ENCODE measurements at places on chromosomes 2 and 18.
A peak's percentile ranks its signal among the peaks of the same experiment; 100 is the strongest.

DNA sequence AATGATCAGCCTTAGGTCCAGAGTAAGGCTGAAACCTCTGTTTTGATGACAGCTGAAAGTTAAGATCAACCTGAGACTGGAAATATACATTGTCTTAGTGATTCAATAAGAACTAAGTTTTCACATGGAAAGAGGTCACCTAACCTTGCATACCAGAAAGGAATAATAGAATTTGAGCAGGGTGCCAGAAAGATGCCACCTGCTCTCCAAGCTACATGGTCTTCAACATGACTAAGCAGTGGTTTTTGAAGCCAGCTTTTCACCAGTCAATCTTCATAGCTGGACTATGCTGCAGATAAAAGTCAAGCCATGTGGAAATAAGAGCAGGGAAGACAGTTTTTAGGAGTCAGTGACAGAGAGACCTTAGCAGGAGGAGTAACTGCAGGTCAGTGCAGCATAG, 589.4 kb upstream of the SYT4 start:
- no peak for DNase-seq

GRCh38 chr2:100042562-100042961, 99.8 kb downstream of the AFF3 start:
- no peak for DNase-seq

GRCh38 chr2:196464311-196464710, 175.2 kb upstream of the CCDC150 start:
- DNase-seq: no peak

DNA sequence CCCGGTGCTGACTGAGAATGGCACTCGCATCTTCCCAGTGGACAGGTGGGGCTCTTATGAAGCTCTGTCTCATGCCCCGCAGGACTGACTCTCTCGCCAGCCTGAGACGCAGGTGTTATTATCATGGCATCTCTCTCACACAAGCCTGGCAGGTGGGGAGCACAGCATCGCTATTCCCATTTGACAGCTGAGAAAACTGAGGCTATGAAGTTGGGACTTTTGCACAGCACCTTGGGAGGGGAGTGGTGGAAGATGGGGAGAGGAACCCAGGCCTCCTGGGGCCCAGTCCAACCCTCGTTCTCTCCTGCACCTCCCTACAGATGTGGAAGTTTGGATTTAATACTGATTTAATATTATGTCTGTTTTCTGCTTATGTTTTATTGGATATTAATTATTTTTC, 9.0 kb upstream of the NTSR2 start:
- no peak for DNase-seq

GRCh38 chr2:25285265-25286024, 56.3 kb downstream of the DNMT3A start:
- no peak for DNase-seq

GRCh38 chr2:71611247-71611646, 157.9 kb downstream of the DYSF start:
- no peak for DNase-seq

DNA sequence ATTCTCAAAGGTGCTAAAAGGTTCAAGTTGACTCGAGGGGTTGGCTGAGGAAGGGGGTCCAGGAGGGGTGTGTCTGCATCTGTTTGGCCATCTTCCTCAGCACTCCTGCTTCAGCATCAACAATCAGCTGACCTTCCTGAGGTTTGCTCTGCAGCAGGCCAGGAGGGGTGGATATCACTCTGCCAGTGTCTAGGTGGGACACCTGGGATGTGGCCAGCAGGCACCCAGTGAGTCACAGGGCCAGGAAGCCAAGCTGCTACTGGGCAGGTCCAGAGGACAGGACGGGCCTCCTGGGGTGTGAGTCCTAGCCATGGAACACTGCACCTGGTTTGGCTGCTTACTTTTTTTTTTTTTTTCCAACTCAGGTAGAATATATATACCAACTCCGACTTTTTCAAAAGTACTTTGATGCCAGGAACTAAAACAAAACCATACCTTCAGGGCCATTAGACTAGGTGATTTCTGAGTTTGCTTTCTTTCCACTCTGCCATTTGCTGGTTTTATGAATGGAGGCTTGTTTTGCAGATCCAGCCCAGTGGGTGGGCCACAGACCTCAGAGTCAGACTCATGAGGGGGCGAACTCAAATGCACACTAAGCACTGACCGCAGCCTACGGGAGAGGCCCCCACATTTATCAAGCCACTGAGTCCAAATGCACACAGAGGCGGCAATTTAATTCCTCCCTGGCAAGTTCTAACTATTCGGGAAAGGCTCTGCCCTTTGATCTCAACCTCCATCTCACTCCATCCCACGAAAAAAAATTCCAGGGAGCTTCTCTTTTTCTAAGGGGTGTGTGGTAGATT, 76.0 kb downstream of the UXS1 start:
- DNase-seq: no peak

DNA sequence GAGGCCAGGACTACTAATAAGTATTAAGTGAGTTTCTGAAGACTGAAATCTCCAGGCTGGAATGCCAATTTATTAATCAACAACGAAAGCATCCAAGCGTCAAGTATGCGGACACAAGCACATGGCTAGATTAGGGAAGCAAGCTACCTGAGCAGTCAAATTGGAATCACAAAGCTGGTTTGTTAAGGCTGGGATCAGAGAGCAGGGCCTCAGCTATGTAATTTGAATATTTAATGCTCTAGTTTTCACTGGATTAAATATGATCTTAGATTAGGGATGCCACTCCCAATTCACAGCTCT, 5.7 kb downstream of the CCL20 start:
- DNase-seq: no peak

- DNase-seq: no peak
Observed at GRCh38 chr2:205403244-205403825, 279.0 kb upstream of the NRP2 start.

DNA sequence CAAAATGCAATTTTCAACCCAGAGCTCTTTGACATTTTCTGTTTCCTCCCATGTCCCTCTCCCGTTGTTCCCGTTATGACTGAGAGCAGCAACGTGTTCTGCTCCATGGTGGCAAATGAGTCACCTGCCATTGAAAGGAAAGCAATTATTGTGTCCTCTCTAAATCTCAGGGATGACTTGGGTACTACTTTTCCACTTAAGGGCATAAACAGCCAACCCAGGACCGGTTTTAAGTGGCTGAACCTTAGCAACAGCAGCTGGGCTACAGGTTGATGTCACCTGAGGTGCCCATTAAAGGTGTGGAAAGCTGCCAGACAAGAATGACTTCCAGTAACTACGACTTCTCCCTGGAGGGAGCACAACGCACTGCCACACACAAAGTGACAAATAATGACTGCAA, 236.8 kb downstream of the NCKAP5 start:
- no peak for DNase-seq

DNA sequence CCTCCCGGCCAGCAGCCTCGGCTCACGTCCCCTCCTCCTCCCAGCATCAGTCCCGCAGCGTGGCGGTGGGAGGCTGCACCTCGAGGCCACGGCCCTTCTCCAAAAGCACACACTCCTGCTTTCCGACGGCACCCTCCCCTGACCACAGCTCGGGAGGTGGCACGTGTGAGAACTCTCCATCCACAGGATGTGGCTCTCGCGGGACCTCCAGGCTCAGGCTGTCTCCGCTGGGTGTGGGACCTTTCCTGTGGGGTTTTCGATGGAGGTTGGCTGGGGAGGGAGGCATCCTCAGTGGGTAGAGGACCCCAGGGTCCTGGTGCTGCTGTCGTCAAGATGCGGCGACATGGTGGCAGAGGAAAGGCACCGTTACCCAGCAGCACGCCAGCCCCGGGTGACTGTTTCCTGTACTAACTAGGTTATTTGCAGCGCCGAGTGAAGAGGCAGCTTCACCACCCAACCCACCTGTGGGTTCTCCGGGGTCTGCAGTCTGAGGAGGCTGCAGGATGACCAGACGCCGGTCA, 42.8 kb upstream of the KCNG2 start:
- no peak for DNase-seq

- DNase-seq: no peak
Observed at GRCh38 chr2:211396815-211397214, 840.4 kb downstream of the CPS1 start.

DNA sequence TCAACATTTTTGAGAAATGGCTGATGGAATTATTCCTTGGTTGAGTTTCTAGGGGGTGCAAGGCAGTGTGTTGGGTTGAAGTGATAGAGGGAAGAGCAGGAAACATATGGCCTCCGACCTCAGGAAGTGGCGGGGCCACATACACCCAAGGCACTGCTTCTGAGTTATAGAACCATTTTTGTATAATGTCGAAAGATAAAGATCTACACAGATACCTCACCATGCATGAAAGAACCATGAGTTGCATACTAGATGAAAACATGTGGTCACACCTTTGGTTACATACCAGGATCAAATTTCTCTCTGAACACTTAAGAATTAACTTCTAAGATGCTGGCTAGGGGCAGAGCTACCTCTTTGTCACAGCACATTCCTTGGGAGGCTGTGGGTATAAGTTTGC, 23.2 kb downstream of the LAMA3 start:
- DNase-seq: peak; percentile 11

DNA sequence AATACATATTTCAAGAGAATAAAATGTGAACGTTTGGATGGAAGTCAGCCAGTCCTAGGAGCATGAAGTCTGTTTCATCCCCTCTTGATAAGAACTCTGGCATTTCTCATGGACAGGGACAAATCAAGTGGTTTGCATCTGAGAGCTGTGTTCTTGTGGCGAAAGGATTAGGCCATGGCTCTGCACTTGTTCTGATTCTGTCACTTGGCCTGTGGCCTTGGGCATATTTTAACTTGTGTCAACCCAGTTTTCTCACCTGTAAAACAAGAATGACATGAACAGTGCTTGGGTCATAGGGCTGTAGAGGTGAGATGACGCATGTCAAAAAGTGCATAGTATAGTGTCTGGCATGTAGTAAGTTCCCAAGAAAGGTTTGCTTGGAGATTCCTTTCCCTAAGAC, 125.8 kb downstream of the MGAT5 start:
- no peak for DNase-seq

DNA sequence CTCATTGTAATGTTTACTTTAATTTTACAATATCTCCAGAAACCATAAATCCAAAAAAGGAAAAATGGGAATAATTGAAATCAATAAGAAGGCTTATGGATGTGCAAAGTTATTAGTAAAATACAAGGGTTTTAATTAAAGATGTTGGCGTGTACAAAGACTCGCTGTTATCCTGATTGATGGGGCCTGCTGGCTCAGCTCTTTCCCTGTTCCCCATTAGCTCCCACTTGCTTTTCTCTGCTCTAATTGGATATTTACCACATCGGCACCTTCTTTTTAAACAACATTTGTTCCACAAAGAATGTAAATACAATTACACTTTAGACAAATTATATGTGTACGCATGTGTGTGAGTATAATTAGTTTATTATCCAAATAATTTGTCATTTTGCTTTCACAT, 796.6 kb downstream of the ERBB4 start:
- no peak for DNase-seq

DNA sequence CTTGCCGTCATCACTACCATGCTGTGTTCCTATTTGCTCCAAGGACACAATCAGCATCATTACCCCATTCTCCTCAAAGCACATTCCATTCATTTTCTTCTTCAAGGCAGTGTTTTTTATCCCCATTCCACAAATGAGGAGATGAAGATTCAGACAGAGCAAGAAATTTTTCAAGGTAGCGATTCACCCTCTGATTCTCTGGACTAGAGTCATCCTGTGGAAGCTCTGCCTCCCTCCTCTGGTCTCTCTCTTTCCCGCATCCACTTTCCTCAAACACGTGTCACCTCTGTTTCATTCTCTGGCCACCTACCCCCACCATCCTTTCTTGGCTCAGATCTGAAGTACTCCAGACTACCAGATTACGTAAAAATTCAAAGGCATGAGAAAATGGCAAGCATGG, 297.9 kb downstream of the SOX11 start:
- no peak for DNase-seq

DNA sequence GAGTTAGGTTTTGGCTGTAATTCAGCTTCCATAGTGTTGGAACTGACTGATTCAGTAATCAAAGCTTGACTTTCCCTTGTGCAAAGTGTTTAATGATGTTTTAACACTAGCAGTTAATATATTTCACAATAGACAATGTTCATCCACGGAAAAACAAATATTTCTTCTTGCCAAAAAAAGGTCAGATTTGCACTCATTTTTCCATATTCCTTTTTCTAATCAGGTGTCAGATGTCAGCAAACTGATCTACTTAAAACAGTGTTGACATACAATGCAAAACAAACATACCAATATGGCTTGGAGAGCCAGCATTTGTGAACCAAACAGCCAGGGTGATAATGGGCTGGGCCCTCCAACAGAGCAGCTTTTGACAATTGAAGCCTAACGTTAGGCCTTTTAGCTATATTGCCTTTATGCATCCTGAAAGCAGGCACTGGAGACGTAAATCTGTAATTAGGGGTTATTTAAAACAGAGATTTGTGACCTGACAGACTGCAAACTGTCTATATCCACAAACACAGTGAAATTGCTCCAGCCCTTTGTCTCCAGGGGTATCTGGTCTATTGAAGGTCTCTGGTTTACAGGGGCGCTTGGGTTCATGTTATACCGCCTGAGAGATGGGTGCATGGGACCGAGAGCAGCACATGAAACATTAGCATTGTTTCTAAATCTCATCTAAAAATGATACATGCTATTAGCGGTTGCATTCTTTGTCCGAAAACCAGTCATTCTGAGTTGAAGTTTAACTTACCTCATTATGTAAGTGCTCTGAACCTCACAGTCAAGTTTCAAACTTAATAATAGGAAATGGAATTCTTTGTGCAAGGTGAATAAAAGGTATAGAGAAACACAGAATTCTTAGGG, 7.1 kb upstream of the CDCA7 start:
- no peak for DNase-seq

DNA sequence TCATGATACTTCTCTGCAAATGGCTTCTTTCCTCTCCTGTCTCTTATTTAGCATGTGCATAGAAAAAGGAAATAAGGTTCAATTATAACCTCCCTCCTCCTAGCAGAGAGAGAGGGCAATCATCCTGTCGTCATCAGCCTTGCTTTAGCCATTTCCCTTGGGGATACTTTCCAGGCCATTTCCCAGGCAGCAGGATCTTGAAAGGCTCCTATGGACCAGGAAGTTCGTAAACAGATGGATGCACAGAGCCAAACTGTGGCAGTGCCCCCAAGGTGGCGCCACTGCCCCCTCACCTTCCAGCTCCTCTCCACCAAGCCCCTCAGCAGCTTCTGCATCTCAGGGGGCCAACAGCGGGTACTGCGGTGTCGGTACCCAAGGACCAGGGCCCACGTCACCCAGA, 157.4 kb downstream of the DTNA start:
- no peak for DNase-seq

GRCh38 chr2:231201475-231201814, 3.0 kb downstream of the ARMC9 start:
- no peak for DNase-seq

DNA sequence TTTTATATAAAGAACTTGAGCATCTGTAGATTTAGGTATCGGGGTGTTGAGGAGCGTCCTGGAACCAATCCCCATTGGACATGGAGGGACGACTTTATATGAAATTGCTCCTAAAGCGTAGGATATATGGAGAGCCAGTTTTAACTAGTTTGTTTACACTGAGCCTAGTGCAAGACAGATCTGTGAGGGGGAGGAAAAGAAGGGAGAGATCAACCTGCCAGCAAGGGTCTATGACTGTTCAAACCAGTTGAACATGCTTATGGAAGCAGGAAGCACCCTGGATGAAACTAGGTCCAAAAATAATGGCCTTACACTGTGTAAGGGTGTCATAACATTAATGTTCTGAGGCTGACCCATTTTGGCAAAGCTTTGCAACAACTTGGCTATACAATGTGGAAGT, 34.0 kb upstream of the SLC40A1 start:
- no peak for DNase-seq

All from CD4-positive, alpha-beta T cell treated with Interleukin-6 for 4 hours (primary cell).